ENCODE measurements at places on chromosomes 6 and 20.

- DNase-seq, result no peak
These were observed 450.3 kb downstream of the CD83 start for GRCh38 chr6:14567842-14568241.

DNA sequence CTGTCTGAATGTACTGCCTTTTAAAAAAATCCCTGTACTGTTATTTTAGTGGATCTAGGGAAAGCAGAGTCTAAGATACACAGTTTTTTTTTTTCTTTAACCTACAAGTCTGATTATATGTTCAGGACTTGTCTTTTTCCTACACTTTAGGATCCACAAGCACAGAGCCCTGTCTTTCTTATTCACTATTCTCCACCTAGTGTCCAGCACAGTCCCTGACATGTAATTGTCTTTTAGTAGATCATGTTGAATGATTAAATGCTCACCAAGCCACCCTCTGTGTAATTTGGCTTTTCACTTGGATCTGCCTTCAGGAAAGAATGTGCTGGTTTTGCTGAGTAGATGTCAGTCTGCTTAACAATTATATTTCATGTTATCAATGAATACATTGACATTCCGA is 35.8 kb upstream of the YWHAB start:
- DNase-seq, result no peak

GRCh38 chr6:11428895-11429294 is 108.7 kb upstream of the TMEM170B start:
- DNase-seq, result no peak

- DNase-seq, result no peak
These were observed 65.0 kb upstream of the SIRPA start for GRCh38 chr20:1830240-1830639.

DNA sequence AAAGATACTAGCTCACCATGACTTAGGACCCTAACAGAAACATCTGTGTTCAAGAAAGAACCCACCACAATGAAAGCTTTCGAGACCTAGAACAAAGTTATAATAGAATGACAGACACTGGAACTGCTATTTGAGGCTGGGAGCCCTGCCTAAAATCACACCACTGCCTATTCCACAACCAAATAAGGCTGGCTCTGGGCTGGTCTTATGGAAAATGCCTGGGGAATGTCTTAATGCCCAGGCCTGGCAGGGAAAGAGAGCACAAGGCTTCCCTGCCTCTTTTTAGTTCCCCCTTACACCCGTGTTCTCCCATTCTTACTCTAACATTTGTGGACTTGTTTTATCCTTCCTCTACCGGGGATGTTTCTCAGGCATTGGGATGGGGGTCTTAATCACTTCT is 5.6 kb upstream of the METTL24 start:
- DNase-seq, result no peak

DNA sequence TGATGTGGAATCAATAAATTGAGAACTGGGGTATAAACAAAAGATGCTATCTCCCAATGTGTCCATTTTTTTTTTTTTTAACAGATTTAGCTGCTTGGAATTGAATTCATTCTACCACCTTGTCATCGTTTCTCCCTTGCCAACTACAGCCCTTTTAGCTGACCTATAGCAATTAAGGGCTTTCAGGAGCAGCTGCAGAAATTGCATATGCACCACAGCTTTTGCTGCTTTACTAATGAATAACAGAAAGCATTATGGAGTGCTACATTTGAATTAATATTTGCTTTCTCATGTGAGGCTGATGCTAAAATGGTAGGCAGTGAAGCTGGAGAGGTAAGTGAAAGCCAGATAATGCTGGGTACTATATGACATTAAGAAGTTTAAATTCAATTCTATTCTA is 5.7 kb downstream of the SESN1 start:
- no peak for DNase-seq

DNA sequence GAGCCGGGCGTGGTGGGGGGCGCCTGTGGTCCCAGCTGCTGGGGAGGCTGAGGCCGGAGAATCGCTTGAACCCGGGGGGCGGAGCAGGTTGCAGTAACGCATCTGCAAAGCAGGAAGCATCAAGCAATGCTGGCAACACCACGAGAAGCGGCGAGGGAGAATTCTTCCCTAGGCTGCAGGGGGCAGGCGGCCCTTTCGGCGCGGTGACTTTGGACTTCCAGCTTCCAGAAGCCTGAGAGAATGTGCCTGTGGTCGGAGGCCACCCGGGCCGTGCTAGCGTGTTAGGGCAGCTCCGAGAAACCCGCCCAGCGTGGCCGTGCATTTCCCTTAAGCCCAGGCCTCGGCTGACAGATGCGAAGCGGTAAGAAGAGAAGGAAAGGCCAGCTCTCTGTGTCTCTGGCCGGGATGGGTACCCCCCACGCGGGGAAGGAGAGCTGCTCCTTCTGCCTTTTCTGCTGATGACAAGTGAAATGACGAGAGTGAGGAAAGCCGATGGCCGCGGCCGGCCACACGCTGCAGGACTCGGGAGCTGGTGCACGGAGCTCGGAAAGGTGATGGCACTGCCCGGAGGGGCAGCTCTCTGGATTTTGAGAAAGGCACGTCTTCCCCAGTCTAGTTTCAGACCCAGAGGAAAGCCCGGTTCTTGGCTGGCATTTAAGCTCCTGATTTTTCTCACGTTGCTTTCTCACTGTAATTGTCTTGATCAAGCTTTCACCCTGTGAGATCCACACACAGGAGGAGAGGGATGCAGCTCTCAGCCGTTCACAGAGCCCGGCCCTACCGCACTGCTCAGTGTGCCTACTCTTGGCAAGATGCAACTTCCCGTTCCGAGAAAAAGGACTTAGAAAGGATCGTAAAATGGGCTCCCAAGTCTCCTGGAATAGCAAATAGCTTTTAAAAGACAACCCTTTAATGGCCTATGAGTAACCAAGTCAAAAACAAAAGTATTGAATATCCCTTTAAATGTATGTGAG is 68.3 kb upstream of the EXOC2 start:
- DNase-seq, result no peak

- no peak for DNase-seq
These were observed 22.1 kb upstream of the HMGCLL1 start for GRCh38 chr6:55601120-55601519.

DNA sequence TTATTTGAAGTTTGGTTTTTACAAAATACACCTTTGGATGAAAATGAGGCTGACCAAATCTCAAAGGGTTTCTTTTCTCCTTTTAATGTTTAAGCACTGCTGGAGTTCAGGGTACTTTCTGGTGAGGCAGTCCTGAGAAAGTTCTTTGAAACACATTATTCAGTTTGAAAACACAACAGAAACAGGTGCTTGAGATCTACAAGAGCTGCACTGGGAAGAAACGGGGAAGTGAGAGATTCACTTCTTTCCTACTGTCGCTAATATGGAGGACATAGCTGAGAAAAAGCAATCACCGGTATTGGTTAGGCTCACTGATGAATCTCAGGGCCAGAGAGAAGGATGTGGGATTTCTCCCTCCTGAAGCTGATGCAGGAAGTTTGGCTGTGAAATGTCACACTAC is 22.9 kb upstream of the TMEM170B start:
- no peak for DNase-seq

GRCh38 chr20:50425076-50425475 is 85.1 kb upstream of the PTPN1 start:
- DNase-seq, result no peak

GRCh38 chr6:3328796-3329195 is 70.0 kb downstream of the PSMG4 start:
- DNase-seq, result no peak

DNA sequence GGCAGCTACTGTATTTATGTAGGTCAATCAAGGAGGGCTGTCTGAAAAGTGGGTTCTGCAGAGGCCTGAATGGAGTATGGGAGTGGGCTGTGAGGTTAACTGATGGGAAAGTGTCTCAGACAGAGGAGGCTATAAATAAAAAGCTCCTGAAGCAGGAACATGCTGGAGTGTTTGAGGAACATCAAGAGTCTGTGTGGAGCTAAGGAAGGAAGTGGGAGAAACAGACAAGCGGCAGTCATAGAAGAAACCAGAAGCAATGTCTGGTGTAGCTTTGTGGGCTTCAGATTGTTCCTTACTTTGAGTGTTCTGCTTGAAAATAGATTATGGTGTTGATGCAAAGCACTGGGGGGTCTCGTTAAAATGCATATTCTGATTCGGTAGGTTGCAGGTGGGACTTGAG is 101.5 kb upstream of the OGFRL1 start:
- DNase-seq, result no peak

GRCh38 chr6:154689493-154690255 is 43.5 kb upstream of the SCAF8 start:
- DNase-seq, result no peak

DNA sequence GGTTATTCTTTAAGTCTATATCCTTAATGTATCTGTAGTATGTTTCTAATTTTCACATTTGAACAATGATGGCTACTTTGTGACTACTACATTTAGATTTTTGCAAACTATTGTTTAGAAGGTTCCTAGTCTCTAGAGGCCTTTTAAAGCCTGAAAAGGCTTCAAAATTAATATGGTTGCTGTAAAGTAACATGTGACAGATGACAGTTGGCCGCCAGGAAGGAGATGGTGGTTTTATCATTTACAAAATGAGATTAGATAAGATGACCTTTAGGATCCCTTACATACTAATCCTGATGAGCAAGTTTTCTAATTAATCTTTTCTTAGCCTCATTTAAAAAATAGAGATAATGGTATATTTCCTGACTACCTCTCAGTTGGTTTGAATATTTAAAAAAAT is 18.8 kb downstream of the SCAF8 start:
- DNase-seq, result no peak

DNA sequence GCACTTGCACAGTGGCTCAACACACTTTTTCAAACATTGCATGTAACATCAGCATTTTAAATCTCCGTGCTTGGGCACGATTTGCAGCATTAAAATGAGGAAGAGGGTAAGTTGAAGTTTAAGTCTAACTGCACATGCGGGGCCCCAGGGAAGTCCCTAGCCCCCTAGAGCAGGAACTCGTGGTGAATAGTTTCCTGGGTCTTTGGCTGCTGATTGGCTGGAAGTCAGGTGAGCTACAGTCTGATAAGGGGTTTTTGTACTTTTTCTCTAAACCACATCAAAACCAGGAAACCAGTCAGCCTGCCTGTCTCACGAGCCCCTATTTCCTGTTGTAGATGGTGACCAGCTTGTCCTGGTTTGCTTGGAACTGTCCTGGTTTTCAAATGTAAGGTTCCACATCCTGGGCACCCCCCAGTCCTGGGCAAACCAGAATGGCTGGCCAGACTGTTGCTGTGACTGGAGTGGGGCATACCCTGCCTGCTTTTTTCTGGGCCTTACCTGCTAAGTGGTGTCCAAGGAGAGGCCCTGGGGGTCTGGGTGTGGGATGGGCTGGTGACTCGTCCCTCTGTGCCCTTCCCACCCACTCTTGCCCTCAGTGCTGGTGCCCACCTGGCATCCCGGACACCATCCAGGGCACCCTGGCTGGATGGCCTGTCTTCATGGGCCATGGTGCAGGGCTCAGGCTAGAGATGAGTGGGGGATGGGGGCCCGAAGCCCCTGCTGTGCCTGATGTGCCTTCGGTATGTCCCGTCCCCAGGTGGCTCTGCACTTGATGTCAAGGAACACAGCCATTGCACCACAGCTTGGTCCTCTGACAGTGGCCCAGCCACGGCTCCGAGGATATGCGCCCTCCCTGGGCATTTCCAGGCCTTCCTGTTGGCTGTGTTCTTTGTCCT is 31.8 kb downstream of the SUN5 start:
- peak; percentile 78 for DNase-seq

DNA sequence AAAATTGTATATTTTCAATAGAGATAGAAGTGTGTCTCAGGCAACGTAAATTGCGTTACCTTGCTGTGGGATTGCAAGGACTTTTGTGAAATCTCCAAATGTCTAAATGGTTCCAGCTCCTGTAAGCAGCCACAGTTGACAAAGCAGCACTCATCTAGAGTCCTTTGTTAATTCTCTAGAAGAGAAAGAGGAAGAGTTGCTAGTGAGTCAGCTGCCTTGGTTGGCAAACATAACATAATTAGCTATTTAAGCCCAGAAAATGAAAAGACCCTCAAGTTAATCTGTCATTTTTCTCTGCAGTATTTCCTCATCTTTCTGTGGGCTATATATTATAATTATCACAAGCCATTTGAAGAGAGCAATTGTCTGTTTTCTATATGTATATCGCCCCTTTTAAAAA is 66.4 kb upstream of the FABP7 start:
- DNase-seq, result no peak

DNA sequence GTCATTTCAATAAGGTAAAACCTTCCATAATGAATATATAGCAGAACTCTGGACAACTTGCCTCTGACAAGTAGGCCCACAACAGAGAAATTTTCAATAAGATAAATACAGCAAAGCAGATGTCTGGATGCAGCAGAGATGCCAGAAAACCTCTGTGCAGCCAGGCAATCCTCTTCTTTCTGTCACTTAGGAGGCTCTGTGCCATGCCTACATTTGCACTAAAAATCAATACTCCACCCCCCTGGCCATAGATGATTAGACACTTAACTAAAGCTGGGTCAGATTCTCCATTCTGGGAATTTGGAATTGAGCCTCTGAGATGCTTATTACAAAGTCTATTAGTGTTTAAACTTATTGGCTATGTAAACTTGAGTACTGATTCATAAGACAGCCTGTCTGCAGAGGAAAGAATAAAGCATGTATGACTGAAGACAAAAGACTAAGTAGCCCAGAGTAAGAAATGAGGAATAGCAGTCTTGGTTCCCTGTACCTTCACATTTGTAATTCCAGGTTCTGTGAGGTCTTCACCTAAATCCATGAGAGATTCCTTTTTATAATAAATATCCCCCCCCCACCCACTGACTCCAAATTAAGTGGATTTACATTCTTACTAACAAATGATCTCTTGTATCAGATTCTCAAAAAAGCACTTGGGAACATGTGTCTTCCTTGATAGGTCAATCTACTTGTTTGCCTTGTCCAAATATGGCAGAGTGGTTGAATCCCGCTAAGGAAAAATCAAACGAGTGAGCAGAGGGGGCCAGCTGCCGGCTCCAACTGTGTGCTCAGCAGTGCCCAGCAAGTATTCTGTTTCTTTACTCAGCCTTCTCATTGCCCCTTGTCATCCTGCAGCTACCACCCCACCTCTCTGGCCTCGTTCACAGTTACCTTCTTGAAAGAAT is 20.4 kb downstream of the MAN1A1 start:
- DNase-seq, result no peak

DNA sequence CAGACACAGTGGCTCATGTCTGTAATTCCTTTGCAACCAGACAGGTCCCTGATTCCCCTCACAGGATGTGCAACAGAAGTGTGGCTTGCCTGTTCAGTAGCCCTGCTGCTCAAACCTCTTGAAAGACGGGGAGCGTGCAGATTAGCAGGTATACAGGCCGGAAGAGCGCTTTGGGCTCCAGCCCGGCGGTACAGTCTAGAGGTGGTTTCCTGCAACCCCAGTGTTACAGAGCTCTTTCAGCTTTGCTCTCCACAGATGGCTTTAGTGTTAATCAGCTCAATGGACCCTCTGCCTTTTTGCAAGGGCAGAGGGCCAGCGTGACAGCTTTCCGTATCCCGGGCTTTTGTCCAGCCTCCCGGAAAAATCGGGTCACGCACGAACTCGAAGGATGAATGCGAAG is 67.2 kb upstream of the TNFRSF21 start:
- DNase-seq, result no peak

- no peak for DNase-seq
These were observed 53.6 kb downstream of the SCML4 start for GRCh38 chr6:107770541-107770940.

- DNase-seq, result no peak
These were observed 44.6 kb downstream of the TOX2 start for GRCh38 chr20:43959079-43959919.
